Hepatocyte (in vitro differentiated cells): ENCODE measurements at places on chromosomes 5 and 9. TPM values are rescaled to one million over a fixed set of nuclear protein-coding genes. Genes with fewer than 3 reads are reported as not detected.

NUDT12 gene
- total RNA-seq, result 28.5 and 38.9 TPM in 2 replicates

CREBRF gene
- total RNA-seq, result 21.0 and 22.9 TPM in 2 replicates

PCDHA12 gene
- 18.7 TPM in 2 replicates for total RNA-seq

- H3K27me3 ChIP-seq, result no peaks in the 10 kb centered on the region
- H3K36me3 ChIP-seq, result no peaks in the 10 kb centered on the region
- no peak overlapping the region for H3K4me3 ChIP-seq
- no peaks in the 10 kb centered on the region for H3K4me1 ChIP-seq
Measured at GRCh38 chr5:129616517-129616916, 131.4 kb upstream of the MINAR2 start.

- H3K36me3 ChIP-seq, result no peaks in the 10 kb centered on the region
- H3K4me3 ChIP-seq, result no peak overlapping the region
- H3K4me1 ChIP-seq, result no peaks in the 10 kb centered on the region
- H3K27ac ChIP-seq, result no peak overlapping the region
Measured at GRCh38 chr9:93111371-93112115, 15.5 kb downstream of the CARD19 start.

GRCh38 chr9:14326264-14326826, 12.4 kb upstream of the NFIB start:
- no peak overlapping the region for H3K27ac ChIP-seq
- H3K4me1 ChIP-seq, result no peaks in the 10 kb centered on the region
- no peaks in the 10 kb centered on the region for H3K36me3 ChIP-seq
- H3K4me3 ChIP-seq, result no peak overlapping the region
- no peak for DNase-seq

GRCh38 chr5:164234321-164234720, 728.9 kb downstream of the MAT2B start:
- H3K27ac ChIP-seq, result no peak overlapping the region
- no peaks in the 10 kb centered on the region for H3K4me1 ChIP-seq
- no peaks in the 10 kb centered on the region for H3K27me3 ChIP-seq
- H3K4me3 ChIP-seq, result no peak overlapping the region
- H3K36me3 ChIP-seq, result no peaks in the 10 kb centered on the region
- DNase-seq, result no peak
